Stimulated activated CD4-positive, alpha-beta T cell treated with anti-CD3 and anti-CD28 coated beads, TNF-alpha, amount 100 ng/mL, for 4 hours (primary cell): ENCODE measurements at places on chromosomes 5 and 9.

DNA sequence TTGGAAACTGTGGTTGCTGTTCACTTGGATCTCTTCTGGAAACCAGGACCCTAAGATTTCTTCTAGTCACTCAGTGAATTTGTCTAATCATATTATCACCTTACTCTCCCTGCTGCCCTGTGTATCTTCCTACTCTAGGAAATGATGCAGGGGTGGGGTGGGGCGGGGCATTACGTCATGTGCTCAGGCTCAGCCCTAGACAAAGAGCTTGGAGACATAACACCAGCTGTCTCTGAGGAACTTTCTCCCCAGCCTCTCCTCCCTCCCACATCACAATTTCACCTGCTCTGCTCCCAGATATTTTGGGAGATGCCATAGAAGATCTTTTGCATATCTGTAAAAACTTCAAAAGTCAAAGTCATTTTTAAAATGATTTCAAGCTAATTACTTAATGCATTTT, 470.4 kb downstream of the ZSWIM6 start:
- no peak for DNase-seq

GRCh38 chr5:3155046-3155445, 403.6 kb upstream of the IRX2 start:
- no peak for DNase-seq

DNA sequence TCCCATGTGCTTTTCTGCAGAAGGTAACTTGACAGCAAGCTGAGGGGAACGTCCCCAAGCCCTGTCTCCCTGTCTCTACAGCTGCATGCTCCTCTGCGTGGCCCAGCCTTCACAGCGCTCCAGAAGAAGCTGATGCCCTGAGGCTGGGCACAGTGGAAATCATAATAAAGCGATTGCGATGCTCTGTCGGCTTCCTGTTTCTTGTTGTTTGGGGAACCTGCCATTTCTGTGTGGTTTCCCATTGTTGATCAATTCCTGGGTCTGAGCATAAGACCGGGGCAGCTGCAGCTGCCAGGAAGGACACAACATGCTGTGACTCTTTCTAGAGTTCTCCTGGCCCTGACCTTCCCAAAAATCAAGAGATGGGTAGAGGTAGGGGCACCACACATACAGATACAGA, 7.2 kb upstream of the DNAJB5 start:
- no peak for DNase-seq

GRCh38 chr5:154708207-154708606, 47.0 kb upstream of the LARP1 start:
- DNase-seq, result no peak

DNA sequence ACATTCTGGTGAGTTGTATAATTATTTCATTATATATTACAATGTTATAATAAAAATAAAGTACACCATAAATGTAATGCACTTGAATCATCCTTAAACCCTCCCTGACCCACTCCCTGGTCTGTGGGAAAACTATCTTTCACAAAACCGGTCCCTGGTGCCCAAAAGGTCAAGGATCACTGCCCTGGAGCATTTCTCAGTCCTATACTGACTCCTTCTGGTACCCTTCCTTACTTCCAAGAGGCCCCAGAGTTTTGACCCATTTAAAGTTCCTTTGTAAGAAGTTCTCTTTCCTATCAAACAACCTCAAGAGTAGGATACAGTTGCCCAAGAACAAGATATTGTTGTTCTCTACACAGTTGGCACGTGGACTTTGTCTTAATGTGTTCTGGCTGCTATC, 88.9 kb upstream of the TRPM3 start:
- no peak for DNase-seq

DNA sequence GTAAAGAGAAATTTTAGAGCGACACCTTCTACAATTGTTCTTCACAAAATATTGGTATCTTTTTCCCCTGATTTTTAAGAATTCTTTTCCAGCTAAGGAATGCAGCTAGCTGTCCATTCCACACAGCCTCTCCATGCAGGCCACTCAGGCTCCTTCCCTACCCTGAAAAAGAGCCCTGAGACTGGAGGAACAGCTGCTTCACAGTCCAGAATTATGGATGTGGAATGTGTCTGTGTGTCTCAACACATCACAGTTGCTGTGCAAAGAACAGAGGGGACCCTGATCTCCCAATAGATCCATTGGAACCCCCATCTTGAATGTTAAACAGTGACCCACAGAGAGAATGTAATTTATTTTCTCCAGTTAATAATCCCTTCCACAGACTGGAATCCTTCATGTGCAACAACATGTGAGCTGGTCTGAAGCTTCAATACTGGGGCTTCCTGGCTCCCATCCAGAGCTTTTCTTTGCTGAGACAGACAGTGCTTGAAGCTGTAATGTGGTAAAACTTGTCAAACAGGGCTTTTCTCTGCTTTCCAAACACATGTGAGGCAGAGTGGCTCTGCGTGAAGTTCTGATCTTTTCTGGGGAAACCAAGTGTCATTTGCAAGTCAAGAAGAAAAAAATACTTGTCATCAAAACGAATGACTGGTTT, 53.3 kb upstream of the SMC5 start:
- no peak for DNase-seq

- no peak for DNase-seq
These were observed 424.1 kb downstream of the MED10 start for GRCh38 chr5:5954275-5954598.
